ENCODE measurements at places on chromosomes 13 and 19. TPM values are rescaled to one million over a fixed set of nuclear protein-coding genes. Genes with fewer than 3 reads are reported as not detected.
A peak's percentile ranks its signal among the peaks of the same experiment; 100 is the strongest.

DNA sequence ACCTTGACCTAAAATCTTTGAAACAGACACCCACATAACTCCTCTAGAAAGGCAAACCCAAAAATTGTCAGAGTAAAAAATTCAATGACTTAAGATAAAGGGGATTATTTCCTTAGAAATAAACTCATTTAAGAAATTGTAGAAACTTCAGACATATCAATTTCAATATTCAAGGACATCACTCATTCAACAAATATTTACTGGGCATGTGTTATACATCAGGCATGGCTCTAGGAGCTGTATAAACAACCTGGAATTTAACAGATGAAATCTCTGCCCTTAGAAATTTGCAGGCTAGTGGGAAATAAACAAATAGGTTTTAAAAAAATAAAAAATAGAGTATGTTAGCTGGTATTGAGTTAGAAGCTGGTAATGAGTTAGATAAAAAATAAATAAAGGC lies 84.0 kb upstream of the LSM14A start:
- DNase-seq, result no peak

- no peaks in the 10 kb centered on the region for H3K27me3 ChIP-seq
- no peak overlapping the region for H3K27ac ChIP-seq
- no peaks in the 10 kb centered on the region for H3K36me3 ChIP-seq
- no peak overlapping the region for H3K4me3 ChIP-seq
- DNase-seq, result no peak
Observed at GRCh38 chr13:56586976-56587375, 553.7 kb upstream of the PRR20A start.

DNA sequence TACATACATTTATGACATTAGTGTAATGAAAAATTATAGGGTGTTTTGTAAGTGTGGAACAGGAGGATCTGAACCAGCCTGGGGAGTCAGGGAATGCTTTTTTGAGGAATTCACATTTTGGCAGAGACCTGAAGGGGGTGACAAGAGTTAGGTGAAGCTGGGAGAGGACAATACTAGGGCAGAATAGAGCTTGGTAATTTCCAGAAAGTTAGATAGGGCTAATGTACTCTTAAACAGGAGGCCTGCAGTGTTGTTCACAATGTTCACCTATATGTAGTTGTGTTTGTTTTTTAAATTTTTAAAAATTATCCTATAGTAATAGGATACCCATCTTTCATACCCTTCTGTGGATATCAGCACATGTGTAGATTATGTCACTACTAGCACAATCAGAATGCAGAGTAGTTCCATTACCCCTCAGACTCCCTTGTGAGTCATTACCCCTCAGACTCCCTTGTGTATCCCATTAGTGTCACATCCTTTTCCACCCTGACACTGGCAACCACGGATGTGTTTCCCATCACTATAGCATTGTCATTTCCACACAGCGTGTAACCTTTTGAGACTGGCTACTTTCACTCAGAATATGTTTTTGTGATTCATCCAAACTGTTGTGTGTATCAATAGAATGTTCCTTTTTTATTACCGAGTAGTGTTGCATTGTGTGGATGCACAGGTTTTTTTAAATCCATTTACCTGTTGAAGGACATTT lies 43.1 kb downstream of the PCCA start:
- no peaks in the 10 kb centered on the region for H3K4me1 ChIP-seq
- H3K27me3 ChIP-seq, result no peaks in the 10 kb centered on the region
- H3K27ac ChIP-seq, result no peak overlapping the region
- H3K4me3 ChIP-seq, result no peak overlapping the region

GRCh38 chr13:112639521-112639920 lies 50.3 kb upstream of the ATP11A start:
- no peak overlapping the region for H3K27ac ChIP-seq
- H3K27me3 ChIP-seq, result peaks cover 24% of the 10 kb centered on the region
- DNase-seq, result no peak
- peaks cover 12% of the 10 kb centered on the region for H3K4me1 ChIP-seq
- H3K4me3 ChIP-seq, result no peak overlapping the region

GRCh38 chr13:69856331-69856730 lies 251.3 kb upstream of the ATXN8OS start:
- DNase-seq, result no peak
- H3K27ac ChIP-seq, result no peak overlapping the region
- H3K4me1 ChIP-seq, result no peaks in the 10 kb centered on the region
- H3K36me3 ChIP-seq, result no peaks in the 10 kb centered on the region
- H3K4me3 ChIP-seq, result no peak overlapping the region

GRCh38 chr13:85497652-85498051 lies 301.6 kb downstream of the SLITRK6 start:
- no peaks in the 10 kb centered on the region for H3K27me3 ChIP-seq
- H3K4me3 ChIP-seq, result no peak overlapping the region
- no peaks in the 10 kb centered on the region for H3K36me3 ChIP-seq
- H3K27ac ChIP-seq, result no peak overlapping the region
- no peaks in the 10 kb centered on the region for H3K4me1 ChIP-seq

GRCh38 chr13:28319528-28319927 lies 175.4 kb downstream of the FLT1 start:
- H3K27ac ChIP-seq, result no peak overlapping the region
- peak; percentile 41 for DNase-seq
- H3K4me3 ChIP-seq, result no peak overlapping the region

DNA sequence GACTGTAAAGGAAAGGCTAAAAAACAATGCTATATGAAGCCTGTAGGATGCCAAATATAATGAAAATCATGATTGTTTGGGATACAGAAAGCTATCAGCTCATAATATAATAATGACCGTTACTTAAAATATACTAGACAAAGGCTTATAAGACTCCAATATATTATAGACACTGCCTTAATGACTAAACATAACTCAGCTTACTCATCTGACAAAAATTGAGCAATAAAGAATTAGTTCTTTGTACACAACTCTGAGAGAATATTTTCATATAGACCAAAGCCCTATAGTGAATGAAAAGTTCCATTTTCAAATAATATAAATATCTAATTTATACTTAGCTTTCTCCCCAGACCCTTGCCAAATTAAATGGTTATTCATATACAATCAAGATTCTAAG lies 283.3 kb downstream of the DIAPH3 start:
- no peak overlapping the region for H3K27ac ChIP-seq
- H3K4me1 ChIP-seq, result no peaks in the 10 kb centered on the region

- H3K4me1 ChIP-seq, result peaks cover 7% of the 10 kb centered on the region
- H3K4me3 ChIP-seq, result no peak overlapping the region
- no peak for DNase-seq
- H3K27me3 ChIP-seq, result no peaks in the 10 kb centered on the region
- no peak overlapping the region for H3K27ac ChIP-seq
Observed at GRCh38 chr13:98959291-98959690, 18.6 kb downstream of the DOCK9 start.

DNA sequence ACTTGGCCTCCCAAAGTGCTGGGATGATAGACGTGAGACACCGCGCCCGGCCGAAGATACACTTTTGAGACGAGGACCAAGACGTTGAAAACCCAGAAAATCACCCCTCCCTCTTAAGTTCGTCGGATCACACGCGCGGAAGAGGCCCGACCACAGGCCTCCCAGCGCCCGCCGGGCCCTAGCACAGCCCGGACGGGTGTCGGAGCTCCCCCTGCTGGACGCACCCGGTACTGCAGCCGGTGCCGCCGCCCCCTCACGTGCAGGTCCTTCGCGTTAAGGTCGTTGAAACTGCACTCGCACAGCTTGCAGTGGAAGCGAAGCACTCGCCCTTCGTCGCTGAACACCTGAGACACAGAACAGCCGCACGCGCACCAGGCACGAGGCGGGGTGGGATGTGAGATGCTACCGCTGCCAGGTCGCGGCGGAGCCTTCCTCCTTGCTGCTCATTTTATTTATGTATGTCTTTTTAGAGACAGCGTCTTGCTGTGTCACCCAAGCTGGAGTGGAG lies 35.7 kb upstream of the MATK start:
- no peak overlapping the region for H3K4me3 ChIP-seq
- H3K27me3 ChIP-seq, result no peaks in the 10 kb centered on the region
- H3K4me1 ChIP-seq, result peaks cover 5% of the 10 kb centered on the region
- DNase-seq, result peak; percentile 82
- no peaks in the 10 kb centered on the region for H3K36me3 ChIP-seq
- no peak overlapping the region for H3K27ac ChIP-seq

GRCh38 chr13:82688400-82688994 lies 1193.8 kb downstream of the SLITRK1 start:
- H3K36me3 ChIP-seq, result no peaks in the 10 kb centered on the region
- H3K27ac ChIP-seq, result no peak overlapping the region
- DNase-seq, result no peak
- no peak overlapping the region for H3K4me3 ChIP-seq

- H3K27ac ChIP-seq, result 0 out of 3 replicates have a peak overlapping the region, but pooled peaks have one; percentile 11
- H3K36me3 ChIP-seq, result no peaks in the 10 kb centered on the region
- no peaks in the 10 kb centered on the region for H3K27me3 ChIP-seq
- DNase-seq, result peak; percentile 40
- H3K4me3 ChIP-seq, result no peak overlapping the region
Observed at GRCh38 chr13:100694722-100695508, 20.3 kb upstream of the TMTC4 start.

- DNase-seq, result no peak
- no peaks in the 10 kb centered on the region for H3K36me3 ChIP-seq
Observed at GRCh38 chr13:93848247-93848646, 621.6 kb downstream of the GPC6 start.

DNA sequence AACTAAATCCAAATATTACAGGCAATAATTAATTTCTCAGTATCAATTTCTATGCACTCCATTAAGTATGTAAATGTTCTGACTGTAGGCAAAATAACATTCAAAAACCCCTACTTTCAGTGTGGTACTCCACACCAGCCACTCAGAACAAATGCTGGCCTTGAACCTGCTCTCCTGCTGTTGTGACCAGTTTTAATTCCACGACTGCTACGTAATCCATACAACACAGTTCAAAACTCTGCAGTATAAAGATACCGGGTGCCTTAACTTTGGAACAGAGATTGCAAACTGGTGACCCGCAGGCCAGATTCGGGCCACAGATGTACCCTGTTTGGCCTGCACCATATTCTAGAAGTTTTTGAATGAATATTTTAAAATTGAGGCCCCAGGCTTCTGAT lies 30.4 kb downstream of the COL4A1 start:
- H3K36me3 ChIP-seq, result no peaks in the 10 kb centered on the region
- H3K4me3 ChIP-seq, result no peak overlapping the region
- no peak overlapping the region for H3K27ac ChIP-seq
- H3K4me1 ChIP-seq, result no peaks in the 10 kb centered on the region

GRCh38 chr19:33513424-33513823 lies 8.2 kb downstream of the PEPD start:
- H3K4me1 ChIP-seq, result no peaks in the 10 kb centered on the region
- no peaks in the 10 kb centered on the region for H3K36me3 ChIP-seq
- no peak overlapping the region for H3K4me3 ChIP-seq
- H3K27ac ChIP-seq, result no peak overlapping the region

GRCh38 chr19:38500450-38500849 lies 67.0 kb downstream of the RYR1 start:
- H3K4me1 ChIP-seq, result peaks cover 7% of the 10 kb centered on the region
- no peak overlapping the region for H3K4me3 ChIP-seq
- no peak overlapping the region for H3K27ac ChIP-seq
- no peak for DNase-seq
- H3K36me3 ChIP-seq, result peaks cover 28% of the 10 kb centered on the region
- no peaks in the 10 kb centered on the region for H3K27me3 ChIP-seq

DNA sequence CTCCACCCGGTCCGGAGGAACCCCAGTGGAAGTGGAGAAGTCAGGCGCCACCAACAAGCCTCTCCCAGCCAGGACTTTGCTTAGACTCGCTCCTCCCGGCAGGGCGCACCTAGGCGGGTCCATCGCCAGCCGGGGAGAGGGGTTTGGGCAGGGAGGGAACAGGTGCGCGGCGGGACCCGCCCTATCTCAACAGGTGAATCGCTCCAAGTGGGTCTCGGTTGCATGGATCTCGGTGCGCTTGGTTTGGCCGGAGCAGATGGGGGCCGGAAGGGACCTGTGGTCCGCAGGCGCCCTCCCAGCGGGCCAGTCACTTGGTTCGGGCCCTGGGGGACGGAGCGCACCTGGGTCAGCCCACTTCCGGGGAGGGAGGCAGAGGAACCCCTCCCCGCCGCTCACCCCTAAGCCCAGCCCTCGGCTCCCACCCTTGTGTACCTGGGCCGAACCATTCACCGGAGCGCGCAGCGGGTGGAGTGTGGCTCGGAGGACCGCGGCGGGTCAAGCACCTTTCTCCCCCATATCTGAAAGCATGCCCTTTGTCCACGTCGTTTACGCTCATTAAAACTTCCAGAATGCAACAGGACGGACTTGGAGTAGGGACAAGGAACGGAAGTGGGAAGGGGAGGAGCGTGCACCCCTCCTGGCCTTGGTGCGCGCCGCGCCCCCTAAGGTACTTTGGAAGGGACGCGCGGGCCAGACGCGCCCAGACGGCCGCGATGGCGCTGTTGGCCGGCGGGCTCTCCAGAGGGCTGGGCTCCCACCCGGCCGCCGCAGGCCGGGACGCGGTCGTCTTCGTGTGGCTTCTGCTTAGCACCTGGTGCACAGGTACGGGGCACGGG lies at the start of gene LSR:
TSS of gene LSR (plus strand) at position 693 of the 836 bp plus-strand sequence. CDS start at position 714, 21 bp downstream.
- peak within 1 kb of the TSS; percentile 96 for H3K27ac ChIP-seq
- peak within 1 kb of the TSS; percentile 61 for H3K4me3 ChIP-seq
- H3K27me3 ChIP-seq, result no peaks in the 10 kb centered on the region
- DNase-seq, result peak; percentile 97

DNA sequence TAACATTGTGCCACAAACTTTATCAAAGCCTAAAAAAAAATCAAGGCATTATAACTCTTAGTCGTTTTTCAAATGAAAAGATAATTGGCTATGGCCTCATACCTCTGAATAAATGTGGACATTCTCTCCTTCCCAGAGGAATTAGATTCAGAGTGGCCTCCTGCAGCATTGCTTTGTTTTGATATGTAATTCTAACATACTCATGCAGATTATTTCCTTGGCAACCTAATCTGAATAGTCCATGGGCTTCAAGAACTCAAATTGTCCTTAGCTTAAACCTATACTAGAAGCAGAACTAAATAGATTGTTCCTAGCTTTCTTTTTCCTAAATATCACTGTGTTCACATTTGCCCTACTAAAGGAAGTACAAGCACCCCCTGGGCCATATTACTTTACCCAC lies 1146.9 kb downstream of the OLFM4 start:
- no peak overlapping the region for H3K4me3 ChIP-seq
- no peaks in the 10 kb centered on the region for H3K27me3 ChIP-seq
- no peak overlapping the region for H3K27ac ChIP-seq
- H3K4me1 ChIP-seq, result no peaks in the 10 kb centered on the region

- peak; percentile 97 for DNase-seq
- H3K27me3 ChIP-seq, result no peaks in the 10 kb centered on the region
- no peaks in the 10 kb centered on the region for H3K36me3 ChIP-seq
Observed at GRCh38 chr19:49148784-49149651, 6.2 kb downstream of the HRC start.

DNA sequence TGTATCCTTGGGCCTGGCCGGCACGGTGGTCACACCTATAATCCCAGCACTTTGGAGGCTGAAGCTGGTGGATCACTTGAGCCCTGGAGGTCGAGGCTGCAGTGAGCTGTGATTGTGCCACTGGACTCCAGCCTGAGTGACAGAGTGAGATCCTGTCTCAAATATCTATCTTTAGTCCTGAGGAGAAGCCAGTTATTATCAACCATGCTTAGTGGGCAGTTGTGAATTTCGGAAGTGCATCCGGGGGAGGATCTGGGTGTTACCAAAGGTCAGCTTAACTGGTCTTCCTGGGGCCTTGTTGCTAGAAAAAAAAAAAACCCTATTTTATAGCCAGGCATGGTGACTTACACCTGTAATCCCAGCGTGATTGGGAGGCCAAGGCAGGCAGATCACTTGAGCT lies 9.6 kb downstream of the DHDH start:
- peak overlapping the region; percentile 48 for H3K27ac ChIP-seq
- no peaks in the 10 kb centered on the region for H3K36me3 ChIP-seq
- no peaks in the 10 kb centered on the region for H3K27me3 ChIP-seq
- DNase-seq, result no peak
- H3K4me3 ChIP-seq, result no peak overlapping the region

MBD3L3 gene
- total RNA-seq, result not detected

ACER1 gene
- not detected for total RNA-seq

DOCK6 gene
- total RNA-seq, result 19.3 TPM

TMEM272 gene
- 0.16 TPM for total RNA-seq

JUNB gene
- total RNA-seq, result 73.9 TPM

KMT2B gene
- total RNA-seq, result 43.9 TPM

Data from K562 (cell line).